ENCODE measurements at places on chromosomes 3 and 15. TPM values are rescaled to one million over a fixed set of nuclear protein-coding genes. Genes with fewer than 3 reads are reported as not detected.

The ZFAND6 gene
- total RNA-seq = 54.8 TPM

The GOLGA8R gene
- total RNA-seq = 2.0 TPM

The ZNF620 gene
- 1.0 TPM for total RNA-seq

The SLC2A2 gene
- not detected for total RNA-seq

The PRSS50 gene
- total RNA-seq = under 0.01 TPM

The GCNT3 gene
- total RNA-seq = 1.0 TPM

The CEMIP gene
- 1.3 TPM for total RNA-seq

The OR5K2 gene
- total RNA-seq = not detected

Data from mammary epithelial cell (primary cell).